ENCODE measurements at places on chromosomes 4 and X.

DNA sequence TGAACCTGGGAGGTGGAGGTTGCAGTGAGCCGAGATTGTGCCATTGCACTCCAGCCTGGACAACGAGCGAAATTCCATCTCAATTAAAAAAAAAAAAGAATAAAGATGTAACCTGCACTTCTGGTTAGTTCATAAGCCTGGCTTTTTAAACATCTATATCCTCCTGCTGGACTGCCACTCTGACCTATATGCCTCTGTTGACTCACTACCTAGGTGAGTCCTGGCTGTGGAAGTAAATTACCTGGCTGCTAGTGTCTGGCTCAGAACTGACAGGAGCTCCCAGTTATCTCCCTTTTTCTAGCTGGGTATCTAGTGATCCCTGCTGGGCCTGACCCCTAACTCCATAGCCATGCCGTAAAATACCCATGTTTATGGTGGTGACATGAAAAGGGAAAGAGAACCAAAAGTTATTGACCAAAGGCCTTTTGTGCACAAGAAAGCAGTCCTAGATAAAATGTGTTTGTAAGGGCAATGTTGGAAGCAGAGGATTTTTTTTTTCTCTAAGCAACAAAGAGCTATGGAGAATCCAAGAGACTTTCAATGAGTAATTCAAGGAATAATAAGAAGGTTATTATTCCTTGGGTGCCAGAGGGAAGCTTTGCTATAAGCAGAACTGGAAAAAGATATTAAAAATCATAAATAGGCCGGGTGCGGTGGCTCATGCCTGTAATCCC is 10.4 kb upstream of the G3BP2 start:
- no peak for DNase-seq

DNA sequence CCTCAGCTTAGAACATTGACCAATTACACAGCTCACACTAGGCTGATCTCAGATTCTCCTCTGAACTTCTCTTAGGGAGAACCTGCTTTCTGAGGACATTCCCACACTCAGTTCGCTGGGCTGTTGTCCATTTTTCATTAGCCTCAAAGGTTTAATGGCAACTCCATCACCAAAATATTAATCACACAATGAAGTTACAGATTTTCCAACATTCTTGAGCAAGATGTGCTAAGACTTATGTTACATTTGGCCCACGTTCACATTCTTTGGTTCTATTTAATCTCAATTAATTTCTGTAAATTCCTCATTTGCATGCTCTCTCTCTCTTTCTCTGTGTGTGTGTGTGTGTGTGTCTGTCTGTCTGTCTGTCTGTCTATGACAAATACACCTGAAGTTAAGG is 82.3 kb upstream of the EDNRA start:
- no peak for DNase-seq

DNA sequence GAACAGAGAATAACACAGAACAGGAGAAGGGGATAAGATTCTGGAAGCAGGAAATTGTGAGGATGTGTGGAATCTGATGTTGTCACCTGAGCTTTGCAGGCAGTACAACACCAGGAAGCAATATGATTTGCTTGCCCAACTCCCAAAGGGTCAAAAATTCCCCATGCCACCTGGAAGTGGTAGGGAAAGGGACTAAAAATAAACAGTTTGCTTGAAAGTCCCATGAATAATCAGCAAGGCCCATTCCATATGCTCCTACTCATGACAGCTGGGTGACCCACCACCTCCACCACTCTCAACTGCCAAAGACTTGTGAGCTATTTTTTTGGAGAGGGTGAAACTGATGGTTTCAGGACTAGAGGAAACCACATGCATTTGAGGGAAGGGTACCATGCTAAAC is 168.4 kb downstream of the KCNIP4 start:
- no peak for DNase-seq

- DNase-seq: no peak
These were observed 122.7 kb downstream of the ANKRD50 start for GRCh38 chr4:124589786-124590185.

DNA sequence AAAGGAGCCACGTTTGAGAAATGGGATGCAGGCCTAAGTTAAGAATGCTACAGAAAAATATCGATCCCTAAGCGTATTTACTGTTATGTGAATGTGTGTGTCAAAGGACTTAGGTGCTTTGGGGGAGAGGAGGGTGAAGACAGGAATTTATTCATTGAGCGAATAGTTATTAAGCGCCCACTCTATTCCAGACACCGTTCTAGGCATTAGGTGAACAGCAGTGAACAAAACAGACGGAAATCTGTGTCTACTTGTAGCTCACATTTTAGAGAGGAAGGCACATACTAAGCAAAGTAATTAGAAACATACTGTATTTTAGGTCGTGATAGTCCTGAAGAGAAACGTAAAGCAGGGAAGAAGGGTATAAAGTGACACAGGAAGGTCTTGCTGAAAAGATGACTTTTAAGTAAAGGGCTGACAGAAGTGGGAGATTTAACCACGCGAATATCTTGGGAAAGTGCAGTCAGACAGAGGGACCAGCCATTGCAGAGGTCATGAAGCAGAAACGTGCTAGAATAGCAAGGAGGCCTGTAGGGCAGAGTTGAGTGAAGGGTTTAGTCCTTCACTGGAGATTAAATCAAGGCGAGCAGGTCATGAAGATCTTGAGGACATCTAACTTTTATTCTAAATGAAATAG is 541 bp downstream of the AIMP1 start:
- DNase-seq: no peak

GRCh38 chr4:39232100-39232499 is 49.8 kb downstream of the WDR19 start:
- DNase-seq: no peak

DNA sequence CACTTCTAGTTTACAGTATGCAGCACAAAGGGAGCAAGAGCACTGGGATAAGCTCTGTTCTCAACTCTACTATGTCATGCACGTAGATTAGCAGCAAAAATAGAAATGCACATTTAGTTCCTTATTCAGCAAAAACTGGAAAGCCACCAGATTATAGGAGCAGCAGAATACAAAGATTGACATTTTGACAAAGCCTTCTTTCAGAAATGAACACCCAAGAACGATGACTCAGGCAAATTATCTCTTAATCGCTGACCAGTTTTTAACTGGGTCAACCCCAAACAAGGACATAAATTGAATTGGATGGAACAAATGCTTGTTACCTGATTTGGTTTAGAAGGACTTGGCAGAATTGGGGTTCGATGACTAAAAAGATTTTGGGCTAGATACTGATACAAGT is 775.3 kb upstream of the HS3ST1 start:
- DNase-seq: no peak
